ENCODE measurements at places on chromosomes 2 and 18.

DNA sequence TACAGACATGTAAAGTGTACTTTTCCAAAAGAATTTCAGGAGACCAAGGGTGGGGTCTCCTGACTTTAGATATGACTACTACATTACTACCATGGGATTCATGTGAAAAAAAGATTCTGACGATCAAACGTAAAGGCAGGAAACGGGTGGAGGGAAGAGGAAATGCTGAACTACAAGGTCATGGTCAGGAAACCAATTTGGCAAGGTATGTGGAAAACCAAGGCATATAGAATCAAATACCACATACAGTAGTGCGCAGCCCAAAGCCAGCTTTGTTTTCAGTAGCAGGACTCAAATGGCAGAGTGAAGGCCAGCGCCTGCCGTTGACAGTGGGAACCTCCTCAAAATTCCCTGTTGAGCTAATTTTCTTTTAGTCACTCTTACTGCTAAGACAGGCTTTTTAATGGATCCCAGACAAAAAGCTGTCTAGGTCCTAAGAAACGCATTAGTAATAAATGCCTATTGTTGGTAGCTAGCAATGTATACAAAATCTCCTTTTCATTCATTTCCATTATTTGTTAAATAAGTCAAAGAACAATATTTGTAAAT is 57.6 kb upstream of the SERTAD2 start:
- DNase-seq = no peak

GRCh38 chr2:176081837-176082524 is 1.8 kb downstream of the EVX2 start:
- peak; percentile 38 for DNase-seq

GRCh38 chr2:227759411-227760118 is 13.9 kb downstream of the SCYGR8 start:
- no peak for DNase-seq

DNA sequence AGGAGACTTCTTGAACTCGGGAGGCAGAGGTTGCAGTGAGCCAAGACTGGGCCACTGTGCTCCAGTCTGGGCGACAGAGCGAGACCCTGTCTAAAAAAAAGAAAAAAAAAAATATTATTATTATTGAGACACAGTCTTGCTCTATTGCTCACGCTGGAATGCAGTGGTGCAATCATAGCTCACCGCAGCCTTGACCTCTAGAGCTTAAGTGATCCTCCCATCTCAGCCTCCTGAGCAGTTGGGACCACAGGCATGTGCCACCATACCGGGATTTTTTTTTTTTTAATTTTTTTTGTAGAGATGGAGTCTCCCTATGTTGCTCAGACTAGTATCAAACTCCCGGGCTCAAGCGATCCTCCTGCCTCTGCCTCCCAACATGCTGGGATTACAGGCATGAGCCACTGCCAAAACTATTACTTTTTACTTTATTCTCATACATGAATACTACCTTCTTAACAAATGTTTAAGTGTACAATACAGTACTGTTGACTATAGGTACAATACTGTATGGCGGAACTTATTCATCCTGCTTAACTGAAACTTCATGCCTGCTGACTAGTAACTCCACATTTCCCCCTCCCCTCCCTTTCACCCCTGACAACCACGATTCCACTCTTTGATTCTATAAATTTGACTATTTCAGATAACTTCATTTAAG is 15.5 kb downstream of the FBXO11 start:
- no peak for DNase-seq
